ENCODE measurements at places on chromosomes 11 and 22.

- DNase-seq = no peak
These were observed 104.2 kb upstream of the HSD17B12 start for GRCh38 chr11:43576320-43576802.

DNA sequence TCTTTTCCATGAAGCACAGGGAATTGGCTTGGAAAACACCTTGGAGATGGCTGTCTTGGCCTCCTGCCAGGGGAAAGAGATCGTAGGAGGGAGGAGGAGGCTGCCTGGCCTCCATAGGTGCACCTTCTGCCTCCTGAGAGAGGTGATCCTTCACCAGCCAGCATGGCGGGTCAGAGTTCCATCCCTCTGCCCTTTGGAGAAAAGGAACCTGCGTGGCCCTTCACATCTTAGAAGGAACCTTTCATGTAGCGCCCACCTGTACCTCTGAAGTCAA is 58.2 kb upstream of the DRD2 start:
- DNase-seq = no peak

GRCh38 chr22:39449708-39450107 is 7.1 kb upstream of the MGAT3 start:
- no peak for DNase-seq

DNA sequence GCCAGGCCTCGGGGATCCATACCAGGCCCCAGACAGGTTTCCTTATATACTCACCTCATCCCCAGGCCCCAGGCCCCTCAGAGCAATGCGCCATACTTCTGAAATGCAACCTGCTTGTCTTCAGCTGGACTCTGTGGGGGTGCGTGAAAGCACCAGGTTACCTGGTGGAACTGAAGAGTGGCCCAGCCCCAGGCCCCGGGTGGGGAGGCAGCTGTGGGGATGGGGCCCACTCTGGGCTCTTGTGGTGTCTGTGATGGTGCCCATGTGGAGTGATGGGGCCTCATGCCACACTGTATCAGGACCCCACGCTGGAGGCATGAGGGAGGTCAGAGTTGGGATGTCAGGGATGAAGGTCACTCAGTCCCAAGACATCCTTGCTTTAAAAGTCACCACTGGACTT is 999.0 kb downstream of the BRD1 start:
- DNase-seq = no peak

- DNase-seq = no peak
These were observed 410.7 kb downstream of the MIAT start for GRCh38 chr22:27068121-27068520.

GRCh38 chr22:45430871-45431270 is 17.4 kb downstream of the RIBC2 start:
- DNase-seq = no peak

GRCh38 chr22:48993655-48994054 is 834.0 kb downstream of the BRD1 start:
- no peak for DNase-seq

DNA sequence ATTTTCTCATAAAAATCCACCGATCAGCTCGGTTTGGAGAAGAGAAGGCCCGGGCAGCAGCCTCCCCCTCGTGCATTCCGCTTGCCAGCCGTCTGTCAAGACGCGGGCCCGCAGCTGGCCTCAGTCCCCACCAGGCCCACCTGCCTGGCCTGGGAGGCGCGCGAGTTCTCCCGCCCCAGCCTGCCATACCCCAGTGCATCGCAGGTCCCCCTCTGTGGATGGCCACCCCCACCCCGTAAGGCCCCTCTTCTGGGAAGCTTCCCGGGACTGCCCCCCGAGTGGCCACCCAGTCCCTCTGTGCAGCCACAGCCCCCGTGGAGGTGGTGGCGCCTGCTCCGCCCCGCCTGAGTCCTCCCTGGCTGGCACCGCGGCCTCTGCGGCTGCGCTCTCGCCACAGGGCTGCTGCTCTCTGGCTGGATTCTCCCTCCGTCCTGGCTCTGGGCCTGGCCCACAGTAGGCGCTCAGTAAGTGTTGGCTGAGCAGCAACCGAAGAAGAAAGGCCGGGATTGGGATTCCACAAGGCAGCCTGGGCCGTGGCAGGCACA is 74.0 kb upstream of the TCF20 start:
- DNase-seq = no peak

DNA sequence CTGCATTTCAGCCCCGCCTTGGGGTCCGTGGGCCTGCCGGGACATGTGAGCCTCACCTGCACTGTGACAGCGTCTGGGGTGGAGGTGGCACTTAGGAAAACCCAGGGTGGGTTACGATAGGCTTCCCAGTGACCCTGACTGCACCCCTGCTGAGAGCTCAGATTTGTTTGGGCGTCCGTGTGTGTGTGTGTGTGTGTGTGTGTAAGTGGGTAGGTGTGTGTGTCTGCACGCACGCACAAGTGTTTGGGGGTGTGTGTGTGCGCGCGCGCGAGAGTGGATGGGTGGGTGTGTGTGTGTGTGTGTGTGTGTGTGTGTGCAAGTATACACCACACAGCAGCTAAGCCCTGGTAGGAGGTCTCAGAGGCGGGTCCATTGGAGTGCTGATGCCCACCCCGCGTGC is 12.1 kb upstream of the ARHGAP8 start:
- DNase-seq = no peak

DNA sequence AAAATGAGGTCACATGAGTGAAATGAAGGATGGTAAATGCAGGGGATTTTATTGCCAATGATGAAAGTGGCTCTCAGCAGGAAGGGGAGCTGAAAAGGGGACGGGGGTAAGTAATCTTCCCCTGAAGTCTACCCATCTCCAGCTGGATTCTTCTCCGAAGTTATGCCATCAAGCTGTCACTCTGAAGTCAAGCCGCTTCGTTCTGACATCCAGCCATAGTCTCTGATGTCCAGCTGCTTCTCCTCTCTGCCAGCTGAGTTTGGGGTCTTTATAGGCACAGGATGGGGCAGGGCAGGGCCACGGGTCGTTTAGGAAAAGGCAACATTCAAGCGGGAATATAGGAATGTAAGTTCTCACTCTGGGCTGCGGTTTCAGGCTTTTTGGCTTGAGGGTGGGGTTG is 181.9 kb upstream of the ANO3 start:
- DNase-seq = no peak

GRCh38 chr11:12386745-12387144 is 9.4 kb downstream of the PARVA start:
- no peak for DNase-seq

DNA sequence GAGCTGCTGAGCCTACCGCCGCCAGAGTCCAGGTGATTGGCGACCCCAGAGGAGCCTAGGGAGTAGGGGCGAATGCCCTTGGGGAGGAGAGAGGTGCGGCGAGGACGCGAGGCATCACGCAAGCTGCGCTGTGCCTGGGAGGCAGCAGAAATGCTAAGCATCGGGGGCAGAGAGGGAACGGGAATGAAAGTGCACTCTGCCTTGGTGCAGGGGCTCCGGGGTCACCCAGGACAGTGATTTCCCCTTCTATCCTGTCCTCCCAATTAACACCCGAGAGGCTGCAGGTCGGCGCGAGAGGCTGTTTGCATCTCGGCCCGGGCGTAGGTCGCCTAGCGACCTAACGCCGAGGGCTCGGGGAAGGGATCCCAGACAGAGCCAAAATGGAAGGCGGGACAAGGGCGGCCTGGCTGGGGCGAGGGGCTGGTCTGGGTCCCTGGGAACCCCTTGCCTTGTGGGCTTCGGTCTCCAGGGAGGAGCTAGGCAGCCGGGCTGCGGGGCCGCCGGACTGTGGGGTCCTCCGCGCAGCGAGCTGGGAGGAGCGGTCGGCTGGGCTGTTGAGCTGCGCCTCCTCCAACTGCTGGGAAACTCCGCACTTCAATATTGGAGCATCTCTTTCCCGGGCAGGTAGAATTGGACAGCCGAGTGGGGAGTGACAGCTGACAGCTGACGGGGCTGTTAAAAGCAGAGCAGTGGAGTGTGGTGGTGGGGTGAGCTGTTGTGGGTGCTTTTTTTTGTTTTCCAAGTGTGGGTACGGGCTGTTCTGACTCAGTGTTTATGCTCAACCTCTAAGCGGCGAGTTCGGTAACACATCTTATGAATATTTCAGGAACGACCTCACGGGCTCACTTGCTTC is 657 bp downstream of the ELMOD1 start:
- no peak for DNase-seq

GRCh38 chr11:88015170-88015569 is 160.1 kb downstream of the RAB38 start:
- no peak for DNase-seq

DNA sequence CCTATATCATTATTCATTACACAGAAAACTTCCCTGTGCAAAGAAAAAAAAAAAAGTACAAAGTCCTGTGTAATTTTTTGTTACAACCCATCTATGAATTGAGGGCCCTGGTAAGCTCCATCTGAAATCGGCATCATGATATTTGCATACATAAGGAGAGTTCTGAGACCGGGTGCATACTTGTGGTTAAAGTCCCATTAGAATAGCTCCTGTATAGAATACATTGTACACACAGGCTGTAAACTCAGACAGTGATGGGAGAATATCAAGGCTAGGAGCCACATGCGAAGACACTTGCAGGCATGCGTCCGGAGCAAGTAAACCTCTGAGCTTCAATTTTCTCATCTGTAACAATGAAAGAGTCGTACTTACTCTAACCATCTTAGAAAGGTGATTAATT is 353.2 kb downstream of the ETS1 start:
- DNase-seq = no peak

- no peak for DNase-seq
These were observed 36.9 kb upstream of the RAB1B start for GRCh38 chr11:66231561-66231960.

DNA sequence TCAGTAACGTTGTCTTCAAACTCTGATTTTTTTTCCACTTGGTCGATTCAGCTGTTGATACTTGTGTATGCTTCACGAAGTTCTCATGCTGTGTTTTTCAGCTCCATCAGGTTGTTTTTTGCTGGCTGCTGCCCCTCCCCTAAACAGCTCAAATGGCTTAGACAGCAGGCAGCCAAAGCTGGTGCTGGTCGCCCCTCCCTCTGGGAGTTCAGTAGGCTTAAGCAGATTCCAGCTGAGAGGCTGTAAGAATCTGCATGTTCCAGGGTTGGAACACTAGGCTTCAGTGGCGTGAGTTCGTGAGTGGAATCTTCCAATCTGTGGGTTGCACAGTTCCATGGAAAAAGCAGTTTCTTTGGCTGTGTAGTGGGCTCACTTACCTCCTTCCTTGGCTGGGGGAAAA is 10.3 kb upstream of the FIBIN start:
- no peak for DNase-seq

- no peak for DNase-seq
These were observed 69.2 kb upstream of the CCDC90B start for GRCh38 chr11:83355391-83355790.

DNA sequence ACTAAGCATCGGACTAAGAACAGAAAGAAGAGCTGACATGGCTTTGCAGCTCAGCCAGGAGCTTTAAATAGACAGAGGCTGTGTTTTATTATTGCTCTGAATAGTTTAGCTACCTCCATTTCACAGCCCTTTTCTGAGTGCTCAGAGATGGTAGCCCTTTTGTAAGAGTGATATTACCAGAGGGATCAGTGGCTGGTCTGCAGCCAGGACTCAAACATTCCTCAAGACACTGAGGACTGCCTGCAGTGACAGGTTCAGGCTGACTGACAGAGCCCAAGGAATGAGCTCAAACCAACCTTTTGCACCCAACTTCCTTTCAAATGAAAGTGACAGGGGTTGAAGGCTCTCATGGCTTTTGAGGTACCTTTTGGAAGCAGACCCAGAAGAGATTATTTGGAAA is 189.0 kb downstream of the DDX10 start:
- no peak for DNase-seq

DNA sequence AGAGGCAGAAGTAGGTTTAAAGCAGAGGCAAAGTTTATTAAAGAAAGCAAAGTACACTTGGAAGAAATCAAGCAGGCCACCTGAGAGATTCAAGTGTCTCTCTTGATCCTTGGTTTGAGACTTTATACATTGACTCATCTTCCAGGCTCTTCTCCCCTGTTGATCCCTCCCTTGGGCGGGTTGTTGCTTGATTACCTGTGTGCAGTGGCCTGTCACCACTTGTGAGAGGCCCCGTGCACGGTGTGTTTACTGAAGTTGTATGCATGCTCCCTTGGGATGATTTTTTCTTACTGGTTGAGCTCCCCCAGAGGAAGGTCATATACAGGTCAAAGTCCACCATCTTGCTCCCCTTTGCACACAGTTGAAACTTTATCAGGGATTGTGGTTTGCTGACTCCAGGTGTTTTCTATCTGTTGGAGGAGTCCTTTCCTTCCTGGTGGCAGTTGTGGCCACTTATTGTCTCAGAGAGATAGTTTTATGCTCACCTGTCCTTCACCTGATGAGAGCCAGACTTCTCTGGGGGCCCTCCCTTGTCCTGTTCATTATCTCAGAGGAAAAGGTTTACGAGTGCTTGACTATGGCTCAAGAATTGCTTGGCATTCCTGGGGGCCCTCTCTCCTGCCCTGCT is 16.3 kb upstream of the RBMXL2 start:
- no peak for DNase-seq

DNA sequence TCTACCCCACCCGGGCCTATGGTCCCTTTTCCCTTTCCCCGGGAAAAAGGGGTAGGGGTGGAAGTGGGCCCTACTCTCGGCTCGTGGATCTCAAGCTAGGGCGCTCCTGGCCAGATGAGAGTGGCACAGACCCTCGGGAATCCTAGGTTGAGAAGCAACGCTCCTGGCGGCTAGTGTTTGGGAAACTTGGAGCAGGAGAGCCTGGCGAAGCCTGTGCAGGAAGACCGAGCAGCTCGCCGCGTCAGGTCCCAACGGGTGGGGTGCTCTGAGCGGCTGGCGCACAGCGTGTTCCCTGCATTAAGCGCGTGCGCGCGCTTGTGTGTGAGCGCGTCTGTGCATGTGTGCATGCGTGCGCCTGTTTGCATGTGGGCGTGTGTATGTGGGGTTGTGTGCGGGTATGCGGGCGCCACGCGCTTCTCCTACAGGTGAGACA is 7.1 kb upstream of the FLI1 start:
- DNase-seq = peak; percentile 32

DNA sequence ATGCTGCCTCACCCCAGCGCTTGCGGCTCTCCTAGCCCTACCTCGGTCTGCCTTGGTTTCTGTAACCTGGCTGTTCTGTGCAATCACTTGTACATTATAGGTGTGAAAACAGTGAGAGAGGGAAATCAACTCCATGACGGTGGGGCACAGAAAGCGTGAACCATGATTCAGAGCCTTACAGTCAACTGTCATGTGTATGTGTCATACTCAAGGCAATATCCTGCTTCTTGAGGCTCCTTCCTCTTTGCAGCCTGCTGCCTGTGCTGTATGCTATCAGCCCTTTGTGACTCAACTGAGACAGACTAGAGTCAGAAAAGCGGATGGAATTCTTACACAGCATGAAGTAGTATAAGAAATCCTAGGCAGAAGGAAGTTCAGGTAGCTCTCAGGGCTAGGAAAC is 2.1 kb downstream of the NRIP3 start:
- DNase-seq = no peak

DNA sequence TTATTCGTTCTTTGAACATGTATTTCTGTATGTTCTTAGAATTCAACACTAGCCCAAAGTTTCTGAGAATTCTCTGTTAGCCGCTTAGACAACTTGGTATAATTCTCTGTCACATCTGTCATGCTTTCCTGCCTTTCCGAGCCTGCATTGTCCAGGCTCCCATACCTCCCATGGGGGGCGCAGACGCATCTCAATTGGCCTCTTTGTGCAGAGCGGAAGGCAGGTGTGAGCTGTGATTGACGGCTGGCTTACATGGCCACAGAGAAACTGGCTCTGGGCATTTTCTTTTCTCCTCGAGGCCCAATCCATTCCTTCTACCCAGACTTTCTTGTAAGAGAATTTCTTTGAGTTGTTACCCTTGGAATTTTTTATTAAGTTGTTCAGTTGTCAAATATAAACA is 132.7 kb upstream of the SESN3 start:
- no peak for DNase-seq

GRCh38 chr11:128522943-128523518 is 64.3 kb downstream of the ETS1 start:
- DNase-seq = peak; percentile 73

GRCh38 chr22:45717789-45718188 is 46.2 kb downstream of the ATXN10 start:
- no peak for DNase-seq

GRCh38 chr11:113103932-113104690 is 142.9 kb downstream of the NCAM1 start:
- no peak for DNase-seq
